AG09309 (cell line): ENCODE measurements at places on chromosomes 5 and 9.

GRCh38 chr9:34253460-34253837 lies 74.6 kb downstream of the UBAP1 start:
- DNase-seq, result peak; percentile 35

GRCh38 chr5:171999100-171999499 lies 7.3 kb downstream of the FBXW11 start:
- no peak for DNase-seq

GRCh38 chr5:91848453-91848852 lies 465.3 kb upstream of the ARRDC3 start:
- DNase-seq, result peak; percentile 79

DNA sequence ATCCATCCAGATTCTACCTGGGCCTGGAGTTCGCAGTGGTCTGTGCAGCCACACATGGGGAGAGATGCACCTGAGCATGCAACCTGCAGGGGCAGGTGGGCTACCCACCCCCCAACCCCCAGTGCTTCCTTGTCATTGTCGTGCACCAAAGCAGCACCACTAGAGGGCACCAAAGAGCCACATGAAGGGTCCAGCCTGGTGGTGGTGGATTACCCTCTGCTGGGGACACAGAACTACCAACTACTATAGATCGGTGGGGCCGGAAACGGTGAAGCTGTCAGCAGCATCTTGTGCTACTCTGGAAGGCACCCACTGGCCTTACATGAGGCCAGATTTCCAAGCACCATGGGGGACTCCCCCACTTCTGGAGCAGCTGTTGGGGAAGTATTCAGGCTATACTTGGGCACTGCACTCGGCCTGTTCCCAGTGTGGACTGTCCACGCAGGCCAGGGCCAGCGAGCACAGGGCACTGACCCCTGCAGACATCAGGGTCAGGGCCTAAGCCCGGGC lies 60.2 kb upstream of the TBC1D2 start:
- peak; percentile 27 for DNase-seq

- no peak for DNase-seq
These were observed 23.3 kb downstream of the CAVIN4 start for GRCh38 chr9:100601216-100601615.

DNA sequence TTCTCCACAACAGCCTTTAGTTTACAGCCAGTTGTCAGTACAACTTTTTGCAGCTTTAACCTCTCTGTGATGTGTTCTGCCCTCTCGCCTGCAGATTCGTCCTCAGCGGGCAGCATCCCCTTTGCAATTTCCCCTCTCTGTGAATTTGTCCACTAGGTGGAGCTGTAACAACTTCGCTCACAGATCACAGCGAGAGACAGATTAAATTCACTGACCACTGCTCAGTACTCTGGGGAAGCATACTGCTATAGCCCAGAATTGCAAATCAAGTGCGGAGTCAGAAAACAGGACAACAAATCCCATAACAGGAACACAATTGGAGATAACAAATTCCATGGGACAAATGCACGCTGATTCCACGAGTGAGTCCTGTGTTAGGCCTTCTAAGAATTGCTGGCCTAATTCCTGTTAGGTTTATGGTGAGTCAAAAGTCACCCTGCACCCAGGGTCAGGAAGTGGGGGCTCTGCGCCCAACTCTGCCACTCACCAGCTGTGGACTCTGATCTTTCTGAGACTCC lies 2124.9 kb downstream of the MAT2B start:
- no peak for DNase-seq

DNA sequence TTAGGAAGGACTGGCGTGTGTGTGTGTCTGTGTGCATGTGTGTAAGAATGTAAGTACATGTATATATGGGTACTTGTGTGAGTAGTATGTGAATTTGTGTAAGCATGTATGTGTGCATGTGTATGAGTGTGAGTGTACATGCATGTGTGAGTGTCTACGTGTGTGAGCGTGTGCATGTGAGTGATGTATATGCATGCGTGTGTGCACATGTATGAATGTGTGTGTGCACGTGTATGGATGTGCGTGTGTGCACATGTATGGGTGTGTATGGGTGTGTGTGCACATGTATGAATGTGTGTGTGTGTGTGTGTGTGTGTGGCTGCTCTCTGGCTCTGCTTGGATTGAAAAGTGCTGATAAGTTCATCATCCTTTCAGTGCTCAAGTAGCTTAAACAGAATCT lies 154.5 kb downstream of the TENT4A start:
- DNase-seq, result no peak

DNA sequence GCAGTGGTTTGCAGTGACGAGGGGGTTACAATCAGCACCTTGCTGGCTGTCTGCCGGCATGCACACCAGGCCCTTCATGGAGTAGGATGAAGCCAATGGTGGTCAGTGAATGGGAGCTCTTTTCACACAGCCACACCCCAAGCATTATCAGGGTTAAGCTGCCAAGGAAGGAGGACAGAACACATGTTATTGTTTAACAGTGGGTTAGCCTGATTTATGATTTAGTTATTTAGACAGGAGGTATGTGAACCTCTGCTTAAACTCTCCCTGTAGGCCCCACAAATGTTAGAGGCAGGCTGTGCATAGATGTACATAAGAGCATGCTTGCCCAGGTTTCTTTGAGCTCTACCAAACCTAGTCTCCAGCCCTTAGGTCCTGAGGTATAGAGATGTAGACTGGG lies 262.9 kb downstream of the SPOCK1 start:
- no peak for DNase-seq

- DNase-seq, result no peak
These were observed 17.4 kb upstream of the TMEM174 start for GRCh38 chr5:73155271-73156222.

DNA sequence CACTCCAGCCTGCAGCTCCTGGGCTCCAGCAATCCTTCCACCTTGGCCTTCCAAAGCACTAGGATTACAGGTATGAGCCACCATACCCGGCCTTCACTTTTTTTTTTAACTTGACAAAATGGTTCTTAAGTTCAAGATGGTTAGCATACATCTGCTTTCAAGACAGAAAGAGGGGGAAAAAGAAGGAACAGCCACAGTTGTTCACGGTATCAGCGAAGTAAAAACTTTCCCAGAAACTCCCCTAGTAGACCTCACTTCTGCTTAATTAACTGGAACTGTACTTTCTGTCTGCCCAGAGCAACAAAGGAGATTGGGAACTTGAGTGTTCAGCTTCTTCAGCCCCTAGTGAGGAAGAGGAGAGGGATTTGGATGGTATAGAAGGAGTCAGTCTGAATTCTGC lies 116.7 kb downstream of the UGCG start:
- DNase-seq, result no peak

- no peak for DNase-seq
These were observed 405.3 kb upstream of the CLINT1 start for GRCh38 chr5:158264264-158264663.

DNA sequence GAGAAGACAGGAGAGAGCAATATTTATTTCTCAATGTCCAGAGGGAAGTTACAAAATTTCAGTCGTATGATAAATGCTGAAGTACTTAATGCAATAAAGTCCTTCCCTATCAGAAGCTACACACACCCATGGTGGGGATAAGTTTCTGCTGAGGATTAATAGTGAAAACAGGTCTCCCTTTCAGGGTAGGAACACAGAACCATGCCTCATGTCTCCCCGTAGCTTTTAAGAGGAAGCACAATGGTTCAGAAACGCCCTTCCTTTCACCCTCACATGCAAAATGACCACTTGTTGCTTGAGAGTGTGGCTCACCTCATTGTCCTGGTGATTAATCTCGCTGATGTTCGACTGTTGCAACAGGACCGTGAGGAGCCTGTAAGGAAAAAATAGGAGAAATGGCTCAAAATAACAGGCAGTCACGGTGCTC lies 73.6 kb downstream of the ANKRD55 start:
- DNase-seq, result no peak

GRCh38 chr5:41279040-41279439 lies 65.7 kb upstream of the C6 start:
- DNase-seq, result no peak

DNA sequence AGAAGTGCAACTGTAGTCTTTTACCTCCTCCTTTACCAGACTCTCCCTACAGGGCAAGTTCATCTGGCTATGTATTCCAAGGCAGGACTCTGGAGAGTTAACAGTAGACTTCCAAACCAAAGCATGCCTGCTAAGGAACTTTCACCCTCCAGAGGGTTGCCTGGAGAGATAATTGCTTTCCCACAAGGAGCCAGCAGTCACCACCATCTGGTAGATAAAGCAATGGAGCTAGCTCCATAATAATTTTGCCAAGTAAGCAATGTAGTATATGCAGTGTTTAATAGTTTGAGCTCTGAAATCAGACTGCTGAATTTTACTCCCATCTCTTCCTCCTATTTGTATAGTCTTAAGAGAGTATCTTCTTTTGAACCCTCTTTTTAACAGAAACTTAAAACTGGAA lies 566.8 kb upstream of the PTGER4 start:
- no peak for DNase-seq

- DNase-seq, result no peak
These were observed 39.1 kb upstream of the GZMA start for GRCh38 chr5:55063220-55063863.

DNA sequence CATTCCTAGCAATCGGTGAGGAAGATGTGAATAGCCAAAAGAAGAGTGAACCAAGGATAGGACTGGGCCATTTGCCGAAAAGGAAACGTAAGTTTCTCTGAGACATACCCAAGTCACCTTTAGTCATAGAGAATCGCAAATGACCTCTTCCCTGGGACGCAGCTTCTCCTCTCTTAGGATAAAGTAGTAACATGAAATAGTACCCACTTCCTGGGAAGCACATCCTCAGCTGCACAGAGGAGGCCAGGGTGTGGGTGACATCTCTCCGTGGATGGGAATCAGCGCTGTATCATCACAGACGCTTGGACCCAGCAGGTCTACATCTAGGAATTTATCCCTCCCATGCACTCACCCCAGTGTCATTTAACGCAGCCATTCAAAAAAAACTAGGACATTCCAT lies 120.9 kb upstream of the PHYKPL start:
- no peak for DNase-seq

DNA sequence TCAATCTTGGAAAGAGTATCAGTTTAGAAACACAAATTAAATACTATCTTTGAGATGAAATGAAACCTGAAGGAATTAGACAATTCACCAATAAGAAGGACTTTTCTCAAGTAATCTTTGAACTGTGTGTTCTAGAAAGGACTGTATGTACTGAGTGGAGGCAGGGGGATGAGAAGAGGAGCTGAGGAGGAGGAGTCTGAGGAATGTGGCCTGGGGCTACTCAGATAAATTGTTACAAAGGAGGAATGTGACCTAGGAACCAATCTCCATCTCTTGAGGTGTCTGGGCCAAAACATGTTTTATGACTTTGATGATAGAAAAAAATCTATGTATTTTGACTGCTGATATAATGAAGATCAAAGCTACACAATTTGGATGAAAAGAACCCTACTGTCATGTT lies 124.3 kb upstream of the ANKRD55 start:
- DNase-seq, result no peak
